T1000 (cell line): ENCODE measurements at places on chromosomes 11 and 22.

- DNase-seq = no peak
Measured at GRCh38 chr11:70851308-70851707, 401.1 kb downstream of the SHANK2 start.

GRCh38 chr11:128458321-128458720, 129.0 kb downstream of the ETS1 start:
- DNase-seq = no peak

DNA sequence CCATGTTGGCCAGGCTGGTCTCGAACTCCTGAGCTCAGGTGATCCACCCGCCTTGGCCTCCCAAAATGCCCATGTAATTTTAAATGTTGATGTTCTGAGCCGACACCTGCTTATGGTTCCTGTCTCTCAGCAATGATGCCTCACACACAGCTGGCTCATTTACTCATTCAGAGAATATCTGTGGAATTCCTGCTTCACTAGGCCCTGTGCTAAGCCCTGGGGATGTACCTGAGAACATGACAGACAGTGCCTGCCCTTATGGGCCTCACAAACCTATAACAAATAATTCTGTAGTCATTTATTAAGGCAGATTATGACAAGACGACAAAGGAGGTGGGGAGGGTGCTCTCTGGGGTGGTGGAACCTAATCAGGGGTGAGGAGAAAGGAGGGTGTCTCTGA, 93.7 kb downstream of the PRR5L start:
- DNase-seq = no peak

DNA sequence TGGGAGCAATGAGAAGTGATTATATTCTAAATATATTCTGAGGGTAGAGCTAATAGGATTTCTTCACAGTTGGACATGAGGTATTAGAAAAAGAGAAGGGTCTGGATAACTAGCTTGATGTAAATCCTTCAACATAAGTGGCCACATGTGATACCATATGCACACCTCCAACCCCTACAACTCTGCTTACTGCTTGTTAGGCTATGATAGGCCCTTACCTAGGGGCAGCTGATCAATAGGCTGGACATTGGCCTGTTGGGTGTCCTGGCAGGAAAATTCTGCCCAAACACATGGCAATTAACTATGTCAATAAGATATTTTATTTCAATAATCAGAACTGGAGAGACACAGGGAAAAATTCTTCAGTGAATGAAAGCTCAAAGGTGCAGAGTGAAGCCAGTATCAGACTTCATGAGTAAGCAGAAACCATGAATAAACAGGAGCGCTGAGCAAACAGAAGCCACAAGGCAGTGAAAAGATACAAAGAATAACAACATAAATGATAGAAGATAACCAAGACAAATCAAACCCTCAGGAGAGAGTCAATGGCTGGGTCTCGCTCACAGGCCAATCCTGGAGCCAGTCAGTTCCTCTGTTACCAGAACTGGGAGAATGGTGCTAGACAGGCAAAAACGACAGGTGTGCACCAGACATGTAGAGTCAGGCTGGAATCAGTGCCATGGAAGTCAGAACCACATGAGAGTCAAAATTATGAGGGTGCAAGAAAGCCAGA, 46.3 kb upstream of the PSMA1 start:
- no peak for DNase-seq

- DNase-seq = no peak
Measured at GRCh38 chr22:36831717-36832116, 14.9 kb upstream of the PVALB start.

DNA sequence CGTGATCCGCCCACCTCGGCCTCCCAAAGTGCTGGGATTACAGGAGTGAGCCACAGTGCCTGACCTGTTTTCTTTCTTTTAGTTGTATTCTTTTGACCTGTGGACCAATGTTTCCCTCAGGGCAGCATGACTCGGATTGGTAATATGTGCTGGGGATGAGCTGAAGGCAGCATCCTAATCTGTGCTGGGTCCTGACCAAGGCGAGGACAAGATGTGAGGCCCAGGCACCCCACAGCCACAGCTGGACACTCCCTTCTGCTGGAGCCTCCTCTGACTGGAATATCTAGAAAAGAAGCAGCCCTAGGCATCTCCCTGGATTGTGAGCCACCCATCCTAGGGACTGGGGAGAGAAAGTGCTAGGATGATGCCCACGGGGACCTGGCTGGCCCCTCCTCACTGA, 105.4 kb downstream of the PDE2A start:
- no peak for DNase-seq

DNA sequence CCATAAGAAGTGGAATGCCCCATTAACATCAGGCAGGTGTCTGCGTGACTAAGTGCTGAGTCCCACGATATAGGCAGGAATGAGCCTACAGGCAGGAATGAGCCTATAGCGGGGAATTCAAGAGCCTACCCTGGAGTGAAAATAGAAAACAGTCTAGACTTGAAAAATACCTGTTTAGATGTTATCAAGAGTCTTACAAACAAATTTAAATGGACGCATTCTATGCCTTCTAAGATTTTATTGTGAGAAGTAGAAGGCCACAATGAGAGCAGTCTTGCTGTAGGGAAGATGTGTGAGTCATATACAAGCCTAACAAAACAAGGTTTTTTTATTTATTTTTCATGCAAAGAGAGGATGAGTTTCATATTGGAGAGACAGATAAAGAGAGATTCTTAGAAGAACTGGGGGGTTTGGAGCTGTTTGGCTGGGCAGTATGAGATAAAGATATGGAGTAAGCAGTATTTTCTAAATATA, 200.8 kb upstream of the ZC3H12C start:
- no peak for DNase-seq

DNA sequence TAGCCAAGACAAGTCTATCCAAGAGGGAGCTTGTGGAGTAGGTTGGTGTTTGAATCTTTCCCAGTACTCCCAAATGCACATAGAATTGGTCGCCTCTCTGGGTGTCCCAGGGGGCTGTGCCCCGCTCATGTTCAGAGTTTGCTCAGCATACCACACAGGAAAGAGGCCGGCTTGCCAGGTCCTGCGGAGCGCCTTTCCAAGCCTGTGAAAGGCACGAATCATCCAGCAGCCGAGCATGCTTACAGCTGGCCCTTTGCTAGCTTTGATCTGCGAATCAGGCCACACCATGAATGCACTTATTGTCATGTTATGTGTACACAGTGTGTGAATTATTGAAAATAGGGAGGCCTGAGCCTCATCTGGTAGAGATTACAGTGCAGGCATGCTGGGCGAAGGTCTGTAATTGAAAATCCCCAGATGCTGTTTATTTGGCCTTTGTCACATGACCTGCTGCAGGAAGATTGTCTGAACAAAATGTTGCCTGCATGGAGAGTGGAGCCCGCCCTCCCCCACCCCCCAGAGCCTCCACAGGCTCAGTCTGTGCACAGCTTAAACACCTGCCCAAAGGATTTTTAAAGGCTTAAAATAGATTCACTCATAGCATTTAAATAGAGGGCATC, 163.3 kb upstream of the RASSF10 start:
- DNase-seq = no peak

DNA sequence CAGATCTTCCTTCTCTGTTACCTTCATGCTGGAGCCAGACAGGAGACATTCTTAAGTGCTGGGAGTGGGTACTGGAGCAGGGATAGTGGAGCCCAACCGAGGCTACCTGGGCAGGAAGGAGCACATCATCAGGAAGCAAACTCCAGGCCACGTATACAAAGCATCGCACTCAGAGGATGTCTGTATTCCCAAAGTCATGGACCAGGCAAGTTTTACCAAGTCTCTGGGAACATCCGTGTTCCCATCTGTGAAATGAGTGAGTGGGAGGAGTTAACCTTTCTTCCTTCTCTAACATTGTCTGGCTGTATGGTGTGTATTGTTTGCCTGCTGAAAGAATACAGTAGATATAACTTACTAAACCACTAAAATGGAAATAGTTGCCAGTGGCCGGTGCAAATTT, 175.0 kb upstream of the TMEM45B start:
- DNase-seq = no peak

GRCh38 chr11:27694992-27695391, 5.3 kb downstream of the BDNF start:
- DNase-seq = no peak

DNA sequence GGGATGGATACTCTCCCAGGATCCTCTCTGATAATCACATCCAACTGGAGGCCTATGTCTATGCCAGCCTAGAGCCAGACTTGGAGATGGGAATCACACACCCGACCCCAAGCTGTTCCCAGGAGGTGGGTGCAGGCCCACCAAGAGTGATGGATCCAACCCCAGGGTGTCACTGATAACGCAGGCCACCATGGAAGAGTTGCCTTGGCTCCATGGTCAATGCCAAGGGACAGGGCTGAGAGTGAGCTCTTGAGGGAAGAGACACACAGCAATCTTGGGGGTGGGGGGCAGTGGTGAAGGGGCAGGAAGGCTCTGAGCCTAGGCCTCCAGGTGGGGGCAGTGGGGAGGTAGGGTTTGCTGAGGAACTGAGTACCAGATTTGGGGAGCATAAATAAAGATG, 16.9 kb downstream of the TUB start:
- no peak for DNase-seq

DNA sequence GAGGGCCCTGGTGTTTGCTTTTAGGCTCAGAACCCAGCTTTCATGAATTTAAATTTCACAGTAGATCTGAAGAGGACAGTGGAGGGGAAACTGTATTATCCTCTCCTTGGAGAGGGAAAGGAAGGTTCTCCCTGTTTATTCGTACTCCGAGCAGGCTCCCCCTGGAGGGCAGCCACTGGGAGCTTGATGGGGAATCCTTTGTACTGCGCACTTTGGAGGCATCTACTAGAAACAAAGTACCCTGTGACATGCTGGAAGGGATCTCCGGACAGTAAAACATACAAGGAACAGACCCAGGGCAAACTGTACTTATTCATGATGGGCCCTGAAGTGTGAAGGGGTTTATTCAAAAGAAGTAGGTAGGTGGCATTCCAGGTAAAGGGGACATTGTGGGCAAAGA, 27.2 kb downstream of the NAV2 start:
- no peak for DNase-seq

DNA sequence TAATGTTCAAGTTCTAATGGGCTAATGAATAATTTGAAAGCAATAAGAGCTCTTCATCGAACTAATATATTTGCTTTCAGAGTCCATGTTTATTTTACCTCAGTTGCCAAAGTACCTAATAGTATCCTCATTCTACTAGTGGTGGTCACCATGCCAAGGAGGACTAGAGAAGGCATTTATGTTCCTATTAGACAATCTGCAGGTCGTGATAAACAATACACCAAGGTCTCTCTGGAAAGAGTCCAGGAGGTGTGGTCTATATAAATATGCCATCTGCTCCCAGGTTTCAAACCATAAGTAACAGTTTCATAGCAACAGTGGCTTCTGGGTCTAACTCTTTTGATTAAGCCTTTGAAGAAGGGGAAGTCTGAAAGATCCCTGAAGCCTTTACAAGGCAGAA, 42.9 kb downstream of the ARFGAP3 start:
- no peak for DNase-seq

GRCh38 chr22:19756288-19757128, 4.1 kb upstream of the TBX1 start:
- no peak for DNase-seq

DNA sequence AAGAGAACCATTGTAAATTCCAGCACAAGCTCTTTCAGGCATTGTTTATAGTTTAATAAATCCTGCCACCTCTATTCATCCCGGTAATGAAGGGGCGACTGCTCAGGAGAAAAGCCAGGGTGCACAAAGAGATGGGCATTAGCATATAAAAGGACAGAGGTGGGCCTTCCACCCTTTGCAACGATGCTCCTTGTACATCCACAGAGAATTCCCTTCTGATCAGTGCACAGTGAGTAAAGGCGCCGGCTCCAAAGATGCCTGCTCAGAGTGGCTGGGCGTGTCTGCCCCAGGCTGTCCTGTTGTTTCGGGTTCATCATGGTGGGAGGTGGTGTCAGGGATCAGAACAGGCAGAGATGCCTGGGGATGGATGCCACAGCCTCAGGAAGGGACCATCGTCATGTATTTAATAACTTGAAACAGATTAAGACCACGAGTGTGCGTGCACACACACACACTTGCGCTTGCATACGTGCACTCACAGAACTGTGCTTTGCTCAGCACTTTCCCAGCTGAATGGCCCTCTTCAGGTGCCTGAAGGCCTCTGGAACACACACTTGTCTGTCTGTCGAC, 305.0 kb downstream of the TBC1D22A start:
- no peak for DNase-seq

- no peak for DNase-seq
Measured at GRCh38 chr11:118224511-118225188, at the start of gene JAML. JAML (minus strand) TSS chr11:118225011; CDS start chr11:118214866, 10,145 bp downstream.

DNA sequence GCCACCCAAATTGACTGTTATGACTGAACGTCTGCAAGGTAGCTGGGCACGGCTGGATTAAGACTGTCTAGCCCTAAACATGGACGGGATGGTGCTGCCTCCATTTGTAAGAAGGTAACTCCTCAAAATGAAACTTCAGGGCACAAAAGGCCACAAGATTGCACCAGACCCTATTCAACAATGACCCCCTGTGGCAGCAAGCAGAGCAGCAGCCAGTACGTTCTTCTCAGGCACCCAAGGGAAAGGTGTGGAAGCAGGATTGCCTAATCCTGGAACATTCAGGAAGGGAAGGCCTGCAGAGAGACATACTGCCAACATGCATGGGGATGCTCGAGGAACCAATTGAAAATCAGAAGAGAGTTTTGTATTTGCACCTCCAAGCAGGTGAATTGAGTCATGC, 4.5 kb upstream of the TBX10 start:
- no peak for DNase-seq

DNA sequence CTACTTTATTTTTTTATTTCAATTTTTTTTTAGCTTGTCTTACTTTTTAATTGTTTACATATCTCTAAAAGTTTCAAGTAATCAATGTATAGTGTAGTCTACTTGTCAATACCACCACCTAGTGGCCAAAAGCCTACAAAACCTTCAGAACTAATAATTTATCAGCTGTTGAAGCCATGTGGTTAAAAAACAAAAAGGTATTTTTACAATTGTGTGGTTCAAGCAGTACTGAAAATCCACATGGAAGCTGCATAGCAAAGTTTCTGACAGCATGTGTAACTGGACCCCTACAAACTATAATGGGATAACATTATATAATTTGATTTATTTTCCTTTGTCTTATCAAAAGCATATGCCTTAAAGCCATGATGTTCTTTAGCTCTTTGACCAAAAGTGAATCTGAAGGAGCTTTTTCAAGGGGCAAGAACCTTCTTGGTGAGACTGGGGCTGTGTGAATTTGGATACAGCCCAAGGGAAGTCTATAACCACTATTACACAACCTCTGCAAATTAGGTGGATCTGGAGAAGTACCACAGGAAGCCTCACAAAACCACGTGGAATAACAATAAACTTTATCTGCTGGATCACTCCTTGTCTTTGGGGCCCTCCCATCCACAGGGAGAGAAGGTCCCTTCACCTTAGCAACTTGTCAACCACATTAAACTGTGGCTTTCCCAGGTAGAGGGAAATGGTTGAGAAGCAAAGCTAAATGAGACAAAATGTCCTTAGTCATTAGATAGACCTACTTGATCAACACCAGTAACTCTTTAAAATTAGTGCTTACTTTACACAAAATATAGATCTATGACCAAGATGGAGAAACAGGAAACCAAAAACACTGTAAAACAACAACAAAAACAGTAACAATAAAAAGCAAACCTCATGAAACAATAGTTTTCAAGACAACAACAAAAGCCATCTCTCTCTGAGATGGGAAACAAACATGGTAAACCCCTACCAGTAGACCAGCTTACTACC, 9.9 kb downstream of the NARS2 start:
- no peak for DNase-seq

GRCh38 chr22:49052023-49052538, 775.6 kb downstream of the BRD1 start:
- DNase-seq = no peak
